SJSA1 (cell line): ENCODE measurements at places on chromosomes 6 and 20.

- DNase-seq, result peak; percentile 62
These were observed 24.7 kb upstream of the HIVEP1 start for GRCh38 chr6:11987386-11987785.

DNA sequence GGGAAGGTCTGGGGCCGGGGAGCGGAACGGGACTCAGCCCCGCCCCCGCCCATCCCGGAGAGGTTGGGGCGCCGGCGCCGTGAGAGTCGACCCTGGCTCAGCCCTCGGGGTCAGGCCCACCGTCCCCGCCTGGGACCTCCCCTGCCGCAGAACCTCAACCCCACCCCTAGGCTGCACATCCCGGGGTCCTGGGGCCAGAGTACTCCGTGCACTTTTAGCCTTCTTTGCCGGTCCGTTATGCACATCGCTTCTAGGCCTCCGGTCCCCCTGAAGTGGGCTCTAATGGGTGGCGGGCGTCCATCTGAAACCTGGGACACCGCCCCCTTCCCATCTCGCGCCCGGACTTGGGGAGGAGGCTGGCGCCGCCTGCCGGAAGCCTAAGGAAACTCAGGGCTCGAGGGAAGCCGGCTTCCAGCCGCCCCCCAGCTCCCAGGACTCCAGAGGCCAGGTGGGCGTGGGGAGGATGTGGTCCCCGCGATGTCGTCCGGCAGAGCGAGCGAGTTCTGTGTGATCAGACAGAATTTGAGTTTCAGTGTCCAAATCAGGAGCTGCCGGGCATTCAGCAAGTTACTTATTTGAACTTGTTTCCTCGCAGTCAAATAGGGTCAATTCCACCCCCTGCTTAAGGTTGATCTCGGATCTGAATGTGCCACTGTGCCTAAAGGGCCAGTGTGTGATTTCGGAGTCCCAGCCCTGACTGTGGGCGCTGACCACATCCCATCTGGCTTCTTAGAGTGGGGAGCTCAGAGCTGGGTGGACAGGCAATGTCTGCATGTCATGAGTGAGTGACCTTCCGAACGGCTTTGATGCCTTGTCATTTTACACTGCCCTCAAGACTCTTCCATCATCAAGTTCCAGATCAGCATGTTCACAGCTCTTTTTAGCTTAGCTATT lies 47.6 kb downstream of the CPXM1 start:
- peak; percentile 62 for DNase-seq

DNA sequence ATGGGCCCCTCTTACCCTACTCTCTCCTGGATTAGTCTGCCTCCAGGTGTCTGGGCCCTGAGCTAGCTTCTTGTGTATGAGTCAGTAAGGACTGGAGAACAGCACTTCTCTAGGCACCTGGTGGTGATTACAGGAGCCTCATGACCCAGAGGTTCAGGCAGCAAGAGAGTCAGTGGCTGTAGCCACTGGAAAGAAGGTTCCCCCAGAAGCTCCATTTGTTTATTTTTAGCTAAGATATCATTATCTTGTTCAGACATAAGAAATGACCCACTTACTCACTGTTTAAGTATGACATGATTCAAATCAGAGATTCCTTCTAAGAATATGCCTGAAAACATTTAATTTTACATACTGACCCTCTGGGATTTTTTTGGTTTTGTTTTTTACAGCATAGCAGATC lies 23.6 kb upstream of the SLC4A11 start:
- no peak for DNase-seq

GRCh38 chr6:155004576-155005372 lies 9.7 kb downstream of the TIAM2 start:
- no peak for DNase-seq

DNA sequence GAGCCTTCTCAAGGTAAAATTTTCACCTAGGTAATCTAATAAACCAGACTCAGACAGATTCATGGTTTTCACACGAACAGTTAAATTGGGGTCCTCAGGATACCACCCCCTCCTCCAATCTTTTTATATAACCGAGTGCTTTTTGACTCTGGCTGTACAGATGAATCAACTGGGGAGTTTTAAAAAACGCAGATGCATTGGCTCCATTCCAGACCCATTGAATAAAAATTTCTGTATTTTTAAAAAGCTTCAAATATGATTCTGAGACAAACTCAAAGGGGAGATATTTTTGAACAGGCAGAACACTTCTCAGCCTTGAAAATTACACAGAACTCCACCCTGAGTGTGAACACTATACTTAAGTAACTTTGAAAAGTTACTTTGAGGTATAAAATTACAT lies 7.2 kb downstream of the UTRN start:
- no peak for DNase-seq

DNA sequence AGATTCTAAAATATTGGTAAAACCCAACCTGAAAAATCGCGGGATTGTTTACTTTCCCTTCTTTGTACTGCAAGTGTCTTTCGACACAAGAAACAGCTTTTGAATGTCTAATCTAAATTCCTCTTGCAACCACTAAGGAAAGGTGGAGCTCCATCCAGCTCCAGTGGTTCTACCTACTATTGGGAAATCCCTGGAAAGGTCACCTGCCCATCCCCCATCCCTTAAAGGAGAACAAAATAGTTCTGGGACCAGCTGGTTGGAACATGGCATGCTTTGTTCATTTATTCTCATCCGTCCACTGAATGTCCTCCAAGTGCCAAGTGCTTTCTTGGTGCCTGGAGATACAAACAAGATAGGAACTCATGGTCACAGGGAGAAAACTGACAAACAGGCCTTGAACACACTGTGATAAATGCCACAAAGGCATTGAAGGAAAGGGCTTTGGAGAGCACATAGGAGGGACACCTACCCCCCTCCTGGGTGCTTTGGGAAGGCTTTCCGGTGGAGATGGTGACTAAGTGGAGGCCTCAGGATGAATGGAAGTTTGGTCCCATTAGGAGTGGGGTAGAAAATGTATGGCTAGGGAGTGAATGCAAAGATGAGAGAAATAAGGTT lies 2.3 kb upstream of the CITED2 start:
- no peak for DNase-seq

- peak; percentile 55 for DNase-seq
These were observed 57.4 kb downstream of the SYTL3 start for GRCh38 chr6:158707120-158707820.

DNA sequence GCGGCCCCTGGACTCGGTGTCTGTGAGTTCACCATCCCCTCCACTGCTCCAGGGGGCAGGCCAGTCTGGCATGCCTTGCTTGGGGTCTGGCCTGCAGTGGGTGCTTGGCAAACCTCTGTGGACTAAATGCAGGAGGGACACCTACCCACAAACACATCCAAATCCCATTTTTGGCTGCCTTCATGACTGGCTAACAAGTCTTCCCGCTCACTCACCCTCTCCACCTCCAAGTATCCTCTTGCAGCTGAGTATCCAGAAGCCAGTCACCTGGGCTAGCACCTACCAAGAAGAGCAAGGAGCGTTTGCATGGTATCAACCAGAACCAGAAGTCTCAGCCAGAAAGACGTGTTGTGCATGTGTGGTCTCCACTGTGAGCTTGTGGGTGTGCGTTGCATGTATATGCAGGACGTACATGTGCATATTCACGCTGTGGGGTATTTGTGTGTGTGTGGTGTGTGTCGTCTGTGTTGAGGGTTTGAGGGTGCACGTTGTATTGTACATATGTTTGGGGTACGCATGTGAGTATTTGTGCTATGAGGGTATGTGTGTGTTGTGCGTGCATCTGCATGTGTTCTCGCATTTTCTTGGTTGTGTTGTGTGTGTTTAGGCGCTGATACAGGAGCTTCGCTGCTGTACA lies 5.6 kb upstream of the PMEPA1 start:
- no peak for DNase-seq

GRCh38 chr20:9514461-9515213 lies at the start of gene LAMP5:
Gene LAMP5, plus strand, starts transcription at chr20:9514590. Its CDS starts 263 bp downstream, at chr20:9514853.
- no peak for DNase-seq

GRCh38 chr20:1915725-1916124 lies 20.5 kb downstream of the SIRPA start:
- no peak for DNase-seq

- DNase-seq, result no peak
These were observed 116.9 kb downstream of the TTLL2 start for GRCh38 chr6:167441715-167442206.

DNA sequence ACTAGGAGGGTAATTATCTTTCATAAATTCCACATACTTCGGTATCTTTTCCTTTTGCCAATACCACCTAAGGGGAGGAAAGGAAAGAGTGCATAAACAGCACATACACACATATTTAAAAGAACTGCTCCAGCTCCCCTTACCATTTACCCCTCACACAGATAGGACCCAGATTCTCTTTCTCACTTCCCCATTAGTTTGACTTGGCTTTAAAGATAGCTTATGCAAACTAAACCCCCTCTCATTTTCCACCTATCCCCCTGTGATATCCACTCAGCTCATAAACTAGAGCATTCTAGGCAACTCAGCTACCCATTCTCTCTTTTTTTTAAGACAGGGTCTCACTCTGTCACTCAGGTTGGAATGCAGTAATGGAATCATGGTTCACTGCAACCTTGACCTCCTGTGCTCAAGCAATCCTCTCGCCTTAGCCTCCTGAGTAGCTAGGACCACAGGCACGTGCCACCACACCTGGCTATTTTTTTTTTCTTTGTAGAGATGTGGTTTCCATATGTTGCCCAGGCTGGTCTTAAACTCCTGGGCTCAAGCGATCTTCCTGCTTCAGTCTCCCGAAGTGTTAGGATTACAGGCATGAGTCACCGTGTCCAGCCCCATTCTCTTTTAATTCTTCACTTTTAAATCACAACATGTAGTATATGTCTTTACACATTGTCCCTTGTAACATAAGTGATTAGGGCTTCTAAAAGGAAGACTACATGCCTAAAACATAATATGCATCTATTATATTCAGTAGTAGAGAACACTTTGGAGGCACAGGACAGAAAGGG lies 4.0 kb downstream of the FUCA2 start:
- DNase-seq, result no peak

GRCh38 chr6:141140905-141141304 lies 991.8 kb upstream of the GJE1 start:
- no peak for DNase-seq

GRCh38 chr6:17503051-17503450 lies 97.1 kb upstream of the FAM8A1 start:
- DNase-seq, result no peak

DNA sequence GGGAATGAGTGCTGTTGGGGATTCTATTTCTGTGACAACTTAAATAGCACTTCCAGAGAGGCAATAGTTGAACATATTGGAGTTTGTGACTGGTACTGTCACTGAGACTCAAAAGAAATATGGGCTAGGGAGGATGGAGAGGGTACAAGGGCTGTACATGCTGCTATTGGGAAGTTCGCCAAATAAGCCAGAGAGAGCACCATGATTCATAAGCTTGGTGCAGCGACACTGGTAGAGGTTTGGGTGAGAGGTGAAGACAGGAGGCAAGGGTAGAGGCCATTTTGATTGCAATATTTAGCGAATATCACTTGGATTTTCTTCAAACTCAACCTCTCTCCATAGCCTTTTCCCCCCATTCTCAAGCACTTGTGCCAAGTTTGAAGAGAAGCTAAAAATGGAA lies 214.3 kb downstream of the OGFRL1 start:
- no peak for DNase-seq

- DNase-seq, result no peak
These were observed 7.0 kb upstream of the KIFC1 start for GRCh38 chr6:33384581-33385020.

DNA sequence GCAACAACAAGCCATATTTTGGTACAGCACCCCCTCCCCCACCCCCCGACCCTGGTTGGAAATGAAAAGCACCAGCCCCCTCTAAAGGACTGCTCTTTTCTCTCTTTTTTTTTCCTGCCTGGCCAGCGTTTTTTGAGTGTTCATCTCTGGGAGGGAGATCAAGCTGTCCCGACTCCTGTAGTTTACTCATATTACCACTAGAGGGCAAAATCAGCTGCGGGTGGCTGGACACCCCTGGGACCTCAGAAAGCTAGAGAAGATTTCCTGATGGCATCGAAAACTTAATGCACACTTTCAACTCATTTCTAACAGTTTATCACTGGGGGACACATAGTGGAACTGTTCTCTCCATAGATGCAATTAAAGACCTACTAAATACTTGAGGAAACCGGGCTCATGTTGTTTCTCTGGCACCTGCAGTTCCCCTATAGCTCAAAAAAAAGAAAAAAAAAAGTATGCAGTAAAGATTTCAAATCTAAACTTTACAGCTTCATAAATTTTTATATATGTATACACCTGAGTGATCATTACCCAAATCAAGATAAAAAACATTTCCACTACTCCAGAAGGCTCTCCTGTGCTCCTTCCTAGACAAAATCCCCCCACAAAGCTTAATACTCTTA lies 24.4 kb downstream of the CNBD2 start:
- DNase-seq, result peak; percentile 51

- no peak for DNase-seq
These were observed 192.2 kb downstream of the RFPL4B start for GRCh38 chr6:112539355-112539754.

DNA sequence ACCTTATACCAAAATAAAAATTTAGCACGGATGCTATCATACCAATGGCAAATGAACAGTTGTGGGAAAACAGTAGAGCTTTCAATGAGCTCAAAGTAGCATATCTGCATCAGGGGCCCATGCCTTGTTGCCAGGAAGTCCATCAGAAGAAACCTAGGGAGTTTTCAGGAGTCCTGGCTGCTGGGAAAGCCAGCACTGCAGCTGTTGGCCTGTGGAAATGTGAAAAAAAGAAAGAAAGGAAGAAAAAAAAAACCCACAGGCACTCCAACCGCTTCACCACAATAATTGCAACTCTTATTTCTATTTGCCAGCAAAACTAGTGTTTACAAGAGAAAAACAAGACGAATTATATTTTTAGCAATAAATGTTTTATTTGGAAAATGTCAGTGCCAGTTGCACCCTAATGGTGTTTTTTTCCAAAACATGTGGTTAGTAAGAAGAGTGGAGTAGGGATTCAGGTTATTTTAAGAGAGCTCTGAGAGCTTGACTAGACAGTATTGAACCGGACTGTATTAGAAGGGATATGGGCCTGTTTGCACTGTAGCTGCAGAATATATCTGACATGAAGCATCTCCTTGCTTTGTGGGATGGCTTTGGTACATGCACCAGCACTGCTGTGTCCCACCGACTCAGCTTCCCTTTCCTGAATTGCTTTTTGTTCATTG lies 137.3 kb downstream of the CCDC170 start:
- no peak for DNase-seq

- DNase-seq, result no peak
These were observed 18.1 kb downstream of the KCNK5 start for GRCh38 chr6:39211183-39211582.

- DNase-seq, result no peak
These were observed 824 bp upstream of the SCRT2 start for GRCh38 chr20:676315-676937.

GRCh38 chr6:145214570-145214969 lies 520.8 kb downstream of the EPM2A start:
- DNase-seq, result no peak
